ENCODE measurements at places on chromosomes 6 and 20. TPM values are rescaled to one million over a fixed set of nuclear protein-coding genes. Genes with fewer than 3 reads are reported as not detected.

KIF13A gene
- polyA plus RNA-seq, result 4.3 TPM

DEFB124 gene
- not detected for polyA plus RNA-seq

SOX12 gene
- polyA plus RNA-seq, result 2.0 TPM

RFX6 gene
- polyA plus RNA-seq, result not detected

AVP gene
- 2.5 TPM for polyA plus RNA-seq

PROKR2 gene
- polyA plus RNA-seq, result not detected

DEK gene
- polyA plus RNA-seq, result 29.0 TPM

HCRTR2 gene
- not detected for polyA plus RNA-seq

FITM2 gene
- 3.5 TPM for polyA plus RNA-seq

CLPSL1 gene
- polyA plus RNA-seq, result not detected

TBX18 gene
- polyA plus RNA-seq, result not detected

HLA-G gene
- polyA plus RNA-seq, result not detected

GPLD1 gene
- polyA plus RNA-seq, result 20.5 TPM

UST gene
- polyA plus RNA-seq, result 0.65 TPM

BHLHE23 gene
- polyA plus RNA-seq, result not detected

HTR1E gene
- polyA plus RNA-seq, result not detected

MMP24 gene
- polyA plus RNA-seq, result 0.73 TPM

CCM2L gene
- 1.2 TPM for polyA plus RNA-seq

MCM8 gene
- polyA plus RNA-seq, result 0.97 TPM

RIPPLY2 gene
- polyA plus RNA-seq, result not detected

HLA-DMA gene
- polyA plus RNA-seq, result 10.0 TPM

PHF3 gene
- polyA plus RNA-seq, result 7.7 TPM

SLC39A7 gene
- polyA plus RNA-seq, result 97.3 TPM

CST2 gene
- not detected for polyA plus RNA-seq

EMILIN3 gene
- 0.05 TPM for polyA plus RNA-seq

POM121L2 gene
- polyA plus RNA-seq, result not detected

ACTL10 gene
- polyA plus RNA-seq, result 0.37 TPM

COL21A1 gene
- 0.48 TPM for polyA plus RNA-seq
